BE2C (cell line): ENCODE measurements at places on chromosomes 3 and 15.

DNA sequence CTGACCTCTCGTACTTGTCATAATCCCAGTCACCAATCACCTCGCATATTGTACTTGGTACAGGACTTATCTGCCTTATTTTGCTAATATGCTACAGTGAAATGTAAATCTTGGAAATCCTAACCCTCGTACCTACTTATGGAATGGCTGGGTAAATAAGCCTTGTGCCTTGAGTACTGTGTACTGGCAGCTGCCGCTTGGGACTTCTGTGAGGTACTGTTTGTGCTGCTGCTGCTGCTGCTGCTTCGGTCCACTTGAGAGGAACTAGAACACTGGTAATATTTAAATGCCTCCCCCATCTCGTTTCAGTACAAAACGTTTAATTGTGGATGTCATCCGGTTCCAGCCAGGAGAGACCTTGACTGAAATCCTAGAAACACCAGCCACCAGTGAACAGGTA, 42.5 kb upstream of the CRTC3 start:
- DNase-seq: no peak

GRCh38 chr3:14143271-14144225, 18.7 kb downstream of the TMEM43 start:
- DNase-seq: no peak

GRCh38 chr3:143839980-143840379, 8.3 kb downstream of the SLC9A9 start:
- DNase-seq: no peak

- no peak for DNase-seq
Observed at GRCh38 chr15:74858369-74858740, 14.8 kb downstream of the SCAMP2 start.

GRCh38 chr15:33182926-33183325, 11.6 kb downstream of the FMN1 start:
- no peak for DNase-seq

DNA sequence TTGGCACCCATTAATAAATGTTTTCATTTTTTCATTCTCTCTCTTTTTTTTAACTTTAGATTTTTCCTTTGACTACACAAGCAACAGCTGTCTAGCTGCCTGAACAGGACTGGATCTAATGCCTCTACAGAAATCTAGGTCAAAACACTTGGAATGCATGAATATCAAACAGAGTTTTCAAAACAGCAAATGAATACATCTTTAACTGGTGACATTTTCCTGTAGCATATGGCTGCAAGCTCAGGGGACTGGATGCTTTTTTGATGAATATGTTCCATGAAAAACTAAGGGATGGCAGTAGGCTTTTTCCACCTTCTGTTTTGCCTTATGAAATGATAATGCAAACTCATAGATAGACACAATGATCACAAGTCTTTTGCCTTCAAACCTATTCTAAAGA, 661.7 kb downstream of the MCTP2 start:
- no peak for DNase-seq

GRCh38 chr15:95880031-95880570, 450.4 kb upstream of the NR2F2 start:
- DNase-seq: no peak

DNA sequence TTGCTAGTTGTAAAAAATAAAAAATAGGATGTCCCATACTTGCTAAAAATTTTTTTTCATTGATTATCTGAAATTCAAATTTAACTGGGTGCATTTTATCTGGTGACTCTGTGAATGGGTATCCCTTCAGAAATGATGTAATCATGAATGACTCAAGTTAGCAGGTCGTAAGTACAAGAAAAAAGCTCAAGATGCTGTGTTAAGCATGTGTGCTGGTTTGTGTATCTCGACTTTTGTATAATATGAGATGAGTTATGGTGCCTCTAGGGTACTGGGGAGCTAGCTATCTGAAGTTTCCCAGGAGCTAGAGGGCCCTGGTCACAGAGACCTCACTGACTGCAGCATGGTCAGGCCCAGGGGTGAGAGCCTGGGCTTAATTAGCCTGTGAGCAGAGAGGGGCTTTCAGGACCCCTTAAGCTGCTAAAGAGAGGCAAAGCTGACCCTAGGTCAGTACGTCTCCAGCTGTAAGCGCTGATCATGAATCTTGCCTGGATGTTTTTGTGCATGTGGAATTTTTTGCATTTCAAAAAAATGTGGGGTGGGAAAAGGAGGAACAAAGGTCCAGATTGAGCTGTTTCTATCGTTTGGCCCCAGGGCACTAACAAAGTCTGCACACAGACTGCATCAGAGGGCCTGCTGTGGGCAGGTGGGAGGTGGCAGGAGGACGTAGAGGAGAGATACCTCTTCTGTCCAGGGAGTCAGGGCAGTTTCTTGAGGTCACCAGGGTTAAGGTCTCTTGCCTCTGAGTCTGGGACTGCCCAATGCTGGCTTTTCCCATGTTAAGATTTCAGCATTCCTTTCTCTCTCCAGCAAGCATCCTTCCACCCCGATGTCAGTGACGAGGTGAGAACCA, 233.2 kb upstream of the TPM1 start:
- DNase-seq: peak; percentile 50

- DNase-seq: no peak
Observed at GRCh38 chr3:43863966-43864933, 173.5 kb downstream of the ABHD5 start.

GRCh38 chr3:133479895-133480669, 80.2 kb downstream of the BFSP2 start:
- no peak for DNase-seq

DNA sequence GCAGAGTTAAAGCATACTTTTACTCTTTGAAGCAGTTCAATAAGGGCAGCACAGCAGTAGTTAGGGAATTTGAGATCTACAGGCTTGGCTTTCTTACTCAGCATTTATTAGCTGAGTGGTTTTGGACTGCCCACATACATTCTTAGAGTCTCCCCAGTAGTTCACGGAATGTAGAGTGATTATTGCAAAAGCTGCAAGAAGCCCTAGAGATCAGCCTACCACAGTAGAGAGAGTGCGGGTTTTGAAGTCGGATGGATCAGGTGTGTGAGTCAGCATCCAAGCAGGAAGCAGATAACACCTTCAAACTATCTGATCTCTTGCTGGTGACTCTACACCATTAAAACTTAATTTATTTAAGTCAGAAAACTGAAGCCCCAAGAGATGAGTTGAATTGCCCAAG, 171.9 kb downstream of the SYNPR start:
- no peak for DNase-seq

- DNase-seq: no peak
Observed at GRCh38 chr3:119352034-119352609, 57.9 kb downstream of the ARHGAP31 start.

DNA sequence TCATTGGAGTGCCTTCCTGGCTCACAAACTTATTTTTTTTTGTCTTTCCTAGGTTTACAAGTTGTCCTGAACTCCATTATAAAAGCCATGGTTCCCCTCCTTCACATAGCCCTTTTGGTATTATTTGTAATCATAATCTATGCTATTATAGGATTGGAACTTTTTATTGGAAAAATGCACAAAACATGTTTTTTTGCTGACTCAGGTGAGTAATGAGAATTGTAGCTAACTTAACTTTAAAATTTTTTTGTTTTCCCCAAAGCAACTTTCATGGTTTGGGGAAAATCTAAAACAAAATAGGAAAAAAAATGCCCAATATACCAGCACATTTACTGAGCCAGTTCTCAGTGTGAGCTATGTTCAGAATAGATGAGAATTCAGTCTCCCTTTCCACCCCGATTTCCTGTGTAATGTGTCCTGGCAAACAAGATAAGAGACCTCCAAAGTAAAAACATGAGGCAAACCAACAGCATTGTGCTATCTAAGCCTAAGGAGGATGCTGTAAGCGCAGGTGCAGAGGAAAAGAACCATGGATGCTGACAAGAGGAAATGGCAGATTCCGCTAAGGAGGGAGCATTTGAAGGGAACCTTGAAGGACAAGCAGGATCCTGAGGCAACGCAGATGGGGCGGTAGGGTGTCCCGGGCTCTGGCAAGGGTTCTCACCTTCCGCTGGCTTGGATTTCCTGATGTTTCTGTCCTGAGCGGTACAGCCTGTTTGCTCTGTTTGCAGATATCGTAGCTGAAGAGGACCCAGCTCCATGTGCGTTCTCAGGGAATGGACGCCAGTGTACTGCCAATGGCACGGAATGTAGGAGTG, 171.4 kb downstream of the CACNA1D start:
- DNase-seq: no peak

DNA sequence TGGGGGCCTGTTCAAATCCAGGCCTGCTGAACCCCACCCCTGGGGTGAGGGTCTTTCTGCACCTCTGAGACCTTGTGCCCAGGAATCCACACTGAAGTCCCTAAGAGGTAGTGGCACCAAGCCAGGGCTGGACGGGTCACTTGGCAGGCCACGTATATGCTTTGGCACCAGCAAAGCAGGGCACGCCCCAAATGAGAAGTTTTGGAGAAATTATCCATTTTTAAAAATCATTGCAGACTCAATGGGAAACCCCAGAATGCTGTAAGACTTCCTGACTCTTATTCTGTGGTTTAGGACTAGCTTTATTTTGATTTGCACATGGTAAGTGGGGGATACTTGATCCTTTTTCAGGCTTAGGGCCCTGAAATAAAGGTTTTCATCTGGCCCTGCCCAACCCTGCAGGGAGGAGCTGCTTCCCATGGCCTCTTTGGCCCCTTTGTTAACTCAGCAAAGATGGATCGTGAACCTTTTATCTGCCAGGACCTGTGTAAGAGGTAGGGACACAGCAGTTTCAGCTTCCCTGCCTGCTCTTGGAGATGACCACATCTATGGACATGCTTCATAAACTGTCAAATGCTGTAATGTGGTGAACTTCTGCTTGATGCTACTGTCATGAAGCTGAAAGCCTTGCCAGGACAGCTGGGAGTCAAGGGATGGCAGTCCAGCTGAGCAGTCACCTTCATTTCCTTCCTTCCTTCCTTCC, 88.0 kb downstream of the HMG20A start:
- DNase-seq: no peak

- peak; percentile 53 for DNase-seq
Observed at GRCh38 chr15:69760890-69761568, 308.4 kb downstream of the RPLP1 start.

DNA sequence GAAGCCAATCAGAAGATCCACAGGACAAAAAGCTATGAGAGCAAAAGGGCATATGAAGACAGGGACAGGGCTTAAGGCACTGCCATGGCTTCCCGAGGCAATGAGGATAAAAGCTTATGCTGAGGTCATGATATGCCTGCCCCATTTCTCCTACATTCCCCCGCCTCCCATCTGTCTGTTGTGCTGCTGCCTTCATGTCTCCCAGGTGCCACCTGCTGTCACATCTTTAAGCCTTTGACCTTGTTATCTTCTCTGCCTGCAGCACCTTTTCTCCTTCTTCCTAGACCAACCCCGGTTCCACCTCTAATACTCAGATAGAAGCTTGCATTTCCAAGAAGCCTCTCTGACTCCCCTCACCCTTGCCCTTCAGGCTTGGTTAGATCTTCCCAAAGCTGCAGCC, 213.8 kb downstream of the ARRDC4 start:
- DNase-seq: no peak

GRCh38 chr15:70701891-70702568, 61.3 kb downstream of the UACA start:
- DNase-seq: no peak

GRCh38 chr3:141106842-141107241, 55.7 kb downstream of the SPSB4 start:
- no peak for DNase-seq

DNA sequence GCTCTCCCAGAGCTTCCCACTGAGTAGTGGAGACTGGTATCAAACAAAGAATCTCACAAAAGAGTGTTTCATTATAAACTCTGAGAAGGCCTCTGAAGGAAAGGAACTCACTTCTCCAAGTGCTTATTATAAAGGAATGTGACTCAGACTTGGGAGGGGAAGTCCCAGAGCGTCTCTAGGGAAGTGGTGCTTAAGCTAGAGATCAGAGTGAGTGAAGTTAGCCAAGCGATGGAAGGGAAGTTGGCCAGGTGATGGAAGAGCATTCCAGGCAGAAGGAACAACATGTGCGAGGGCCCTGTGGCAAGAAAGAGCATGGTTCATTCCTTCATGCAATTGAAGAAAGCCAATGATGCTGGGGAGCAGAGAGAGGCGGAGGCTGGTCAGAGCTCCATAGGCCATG, 2.3 kb downstream of the XYLB start:
- DNase-seq: no peak
